Ammon's horn (tissue), 1 donor: ENCODE measurements at places on chromosomes 7 and 10.

DNA sequence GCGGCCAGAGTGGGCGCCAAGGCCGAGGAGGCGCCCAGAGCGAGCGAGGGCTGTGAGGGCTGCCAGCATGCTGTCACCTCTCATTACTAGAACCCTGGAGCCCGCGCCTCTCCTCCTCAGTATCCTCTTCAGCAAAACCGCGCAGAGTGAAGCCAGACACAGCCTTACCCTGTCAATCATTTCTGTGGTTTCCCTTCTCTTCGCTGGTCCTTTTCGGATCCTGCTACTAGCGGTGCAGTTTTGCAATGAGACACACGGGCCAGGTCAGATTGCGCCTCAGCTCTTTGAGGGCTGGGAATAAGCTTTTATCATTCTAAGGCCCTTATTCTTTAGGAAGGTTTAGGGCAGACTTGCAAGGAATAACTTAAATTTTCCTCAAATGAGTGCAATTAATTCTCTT lies 55.5 kb upstream of the FAM171A1 start:
- no peak for DNase-seq

GRCh38 chr10:122475100-122475499 lies 13.7 kb downstream of the HTRA1 start:
- DNase-seq = peak; percentile 84

- DNase-seq = no peak
Observed at GRCh38 chr7:122352454-122352853, 47.9 kb upstream of the FEZF1 start.

DNA sequence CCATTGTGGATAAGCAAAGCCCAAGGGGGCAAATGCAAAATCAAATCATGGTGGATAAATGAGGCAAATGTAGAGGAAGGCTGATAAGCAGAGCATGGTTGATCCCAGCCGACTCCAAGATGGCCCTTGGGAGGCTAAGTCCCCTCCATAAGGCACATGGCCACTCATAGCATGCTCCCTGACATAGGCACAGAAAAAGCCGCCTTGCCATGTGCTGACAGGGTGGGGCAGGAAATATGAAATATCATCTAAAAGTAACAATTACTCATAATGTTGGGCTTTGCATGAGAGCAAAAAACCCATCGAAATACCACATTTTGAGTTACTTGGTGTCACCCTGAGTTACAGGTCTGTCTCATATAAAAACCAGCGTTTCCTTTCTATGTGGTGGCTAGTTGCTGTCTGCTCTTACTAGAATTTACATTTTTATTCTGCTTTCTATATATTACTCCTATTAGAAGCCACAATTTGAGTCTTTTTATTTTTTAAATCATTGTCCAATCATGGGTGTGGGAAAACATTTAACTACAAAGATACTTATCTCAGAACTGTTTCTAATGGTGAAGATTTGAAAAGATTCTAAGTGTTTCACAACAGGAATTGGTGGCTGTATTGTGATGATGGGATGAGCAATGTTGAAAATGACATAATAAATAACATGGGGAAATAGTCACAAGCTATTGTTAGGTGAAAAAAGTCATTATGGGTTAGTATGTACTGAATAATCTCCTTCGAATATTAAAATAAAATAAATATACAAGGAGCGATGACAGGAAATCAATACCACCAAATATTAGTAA lies 102.7 kb downstream of the CUBN start:
- no peak for DNase-seq

GRCh38 chr7:34361663-34362250 lies 296.3 kb upstream of the NPSR1 start:
- peak; percentile 65 for DNase-seq
